ENCODE measurements at places on chromosomes 2 and 18.

- peak overlapping the region; percentile 82 for H3K27ac ChIP-seq
- DNase-seq = peak; percentile 56
- H3K4me3 ChIP-seq = no peak overlapping the region
- H3K36me3 ChIP-seq = no peaks in the 10 kb centered on the region
- no peaks in the 10 kb centered on the region for H3K27me3 ChIP-seq
Measured at GRCh38 chr2:43158259-43158880, 68.0 kb downstream of the ZFP36L2 start.

- H3K27me3 ChIP-seq = no peaks in the 10 kb centered on the region
- H3K36me3 ChIP-seq = no peaks in the 10 kb centered on the region
- H3K4me3 ChIP-seq = no peak overlapping the region
- H3K27ac ChIP-seq = no peak overlapping the region
- peaks cover 26% of the 10 kb centered on the region for H3K4me1 ChIP-seq
Measured at GRCh38 chr2:236758406-236758805, 188.8 kb downstream of the ACKR3 start.

DNA sequence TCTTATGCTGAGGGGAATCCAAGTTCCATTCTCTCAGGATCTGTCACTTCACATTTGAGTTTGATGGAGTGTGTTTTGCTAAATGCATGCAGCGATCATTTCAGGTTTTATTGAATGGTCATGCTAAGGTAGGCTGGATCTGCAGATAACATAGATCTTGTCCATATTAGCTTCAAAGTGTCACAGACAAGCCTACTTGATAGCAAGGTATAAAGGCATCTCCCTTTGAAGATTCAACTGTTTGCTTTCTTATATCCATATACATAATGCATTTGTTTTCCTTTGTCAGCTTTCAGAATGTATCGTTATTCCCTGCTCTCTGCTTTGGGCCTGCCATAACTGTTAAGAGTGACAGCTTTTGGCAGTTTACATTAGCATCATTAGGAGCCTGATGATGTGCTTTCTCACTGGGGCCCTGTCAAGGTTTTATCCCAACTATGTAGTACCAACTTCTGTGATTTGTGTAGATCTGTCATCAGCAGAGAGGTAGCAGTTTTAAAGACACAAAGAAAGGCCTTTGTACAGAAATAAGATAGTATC is 604.3 kb upstream of the CDH7 start:
- H3K4me3 ChIP-seq = no peak overlapping the region
- H3K27ac ChIP-seq = no peak overlapping the region
- no peaks in the 10 kb centered on the region for H3K27me3 ChIP-seq

GRCh38 chr2:188964976-188965546 is 9.1 kb upstream of the COL3A1 start:
- H3K27ac ChIP-seq = no peak overlapping the region
- H3K4me1 ChIP-seq = no peaks in the 10 kb centered on the region
- H3K27me3 ChIP-seq = no peaks in the 10 kb centered on the region
- no peaks in the 10 kb centered on the region for H3K36me3 ChIP-seq
- DNase-seq = no peak

DNA sequence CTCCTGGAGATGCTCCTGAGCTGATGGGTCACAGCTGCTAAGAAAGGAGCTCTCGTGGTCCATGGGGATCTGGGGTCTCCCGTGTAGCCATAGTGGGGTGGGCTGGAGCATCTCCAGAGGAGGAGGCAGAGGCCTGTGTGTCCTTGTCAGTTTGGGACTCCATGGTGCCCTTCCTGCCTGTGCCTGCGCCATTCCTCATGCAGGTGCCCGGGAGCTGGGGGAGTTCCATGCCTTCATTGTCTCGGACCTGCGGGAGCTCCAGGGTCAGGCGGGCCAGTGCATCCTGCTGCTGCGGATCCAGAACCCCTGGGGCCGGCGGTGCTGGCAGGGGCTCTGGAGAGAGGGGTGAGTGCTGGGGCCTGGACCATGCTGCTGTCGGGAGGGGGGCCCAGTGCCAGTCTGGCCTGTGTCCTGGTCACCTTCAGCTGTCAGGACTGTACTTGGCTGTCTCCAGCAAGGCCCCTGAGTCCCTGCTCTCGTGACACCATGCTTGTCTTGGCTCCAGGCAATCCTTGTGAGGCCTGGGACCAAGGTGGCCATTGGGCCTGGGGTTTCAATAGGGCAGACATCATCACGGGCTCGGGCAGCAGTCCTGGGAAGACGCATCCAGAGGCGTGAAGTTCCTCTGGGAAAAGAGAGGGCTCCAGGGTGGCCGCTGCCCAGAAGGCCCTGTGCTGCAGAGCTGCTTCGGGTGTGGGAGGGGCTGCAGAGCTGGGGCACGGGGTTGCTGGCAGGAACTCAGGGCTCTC is 7.3 kb downstream of the CAPN10 start:
- peaks cover 13% of the 10 kb centered on the region for H3K36me3 ChIP-seq
- no peaks in the 10 kb centered on the region for H3K27me3 ChIP-seq
- no peaks in the 10 kb centered on the region for H3K4me1 ChIP-seq
- DNase-seq = peak; percentile 1

GRCh38 chr18:79587226-79587741 is 92.3 kb upstream of the CTDP1 start:
- H3K4me1 ChIP-seq = peaks cover 11% of the 10 kb centered on the region
- no peaks in the 10 kb centered on the region for H3K36me3 ChIP-seq
- no peak overlapping the region for H3K4me3 ChIP-seq
- no peak overlapping the region for H3K27ac ChIP-seq

DNA sequence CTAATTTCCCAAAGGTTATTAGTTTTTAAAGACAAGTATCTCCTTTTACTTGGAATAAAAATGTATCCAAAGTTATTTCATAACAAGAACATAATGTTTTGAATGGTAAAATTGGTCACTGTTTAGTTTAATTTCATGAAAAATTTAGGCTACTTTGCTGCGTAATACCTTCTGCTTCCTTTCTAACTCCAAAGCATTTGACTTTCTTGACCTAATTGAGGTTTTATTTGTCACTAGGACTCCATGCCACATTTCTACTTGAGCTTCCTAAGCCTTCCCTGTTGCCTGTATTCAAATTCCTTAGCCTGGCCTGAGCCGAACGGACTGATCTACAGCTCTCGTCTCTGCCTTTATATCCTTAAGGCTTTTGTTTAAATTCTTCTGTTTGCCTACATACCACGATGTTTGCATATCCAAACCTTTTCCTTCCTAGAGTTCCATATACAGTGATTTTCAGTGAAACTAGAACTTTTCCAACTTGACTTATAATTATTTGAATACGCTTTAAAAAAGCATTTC is 25.1 kb downstream of the ARMC9 start:
- no peak overlapping the region for H3K4me3 ChIP-seq
- no peaks in the 10 kb centered on the region for H3K27me3 ChIP-seq
- no peaks in the 10 kb centered on the region for H3K36me3 ChIP-seq
- no peak for DNase-seq
- no peak overlapping the region for H3K27ac ChIP-seq

- no peaks in the 10 kb centered on the region for H3K4me1 ChIP-seq
- DNase-seq = peak; percentile 18
- no peaks in the 10 kb centered on the region for H3K36me3 ChIP-seq
- H3K27me3 ChIP-seq = no peaks in the 10 kb centered on the region
- H3K27ac ChIP-seq = no peak within 1 kb of the TSS
Measured at GRCh38 chr2:68365087-68365486, at the start of gene PLEK. PLEK (plus strand) TSS chr2:68365282; CDS start chr2:68365352, 70 bp downstream.

DNA sequence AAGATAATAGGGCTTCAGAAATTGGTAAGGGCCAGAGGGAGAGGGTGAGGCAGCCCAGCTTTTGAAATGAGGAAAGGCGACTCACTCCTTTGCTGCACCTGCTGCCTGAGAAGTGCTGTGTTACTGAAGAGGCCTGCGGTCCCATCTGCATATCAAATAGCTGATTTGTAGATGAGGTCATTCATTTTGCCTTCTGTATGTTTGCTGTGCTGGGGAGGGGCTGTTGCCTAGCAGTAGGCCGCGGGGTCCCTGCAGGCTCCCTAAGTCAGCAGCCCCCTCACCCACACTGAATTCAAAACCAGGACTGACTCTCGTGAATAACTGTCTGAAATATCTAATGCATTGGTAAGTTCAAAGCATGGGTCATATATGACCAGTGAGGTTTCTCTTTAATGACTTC is 377.2 kb downstream of the SOX11 start:
- H3K4me3 ChIP-seq = no peak overlapping the region
- no peak for DNase-seq
- no peak overlapping the region for H3K27ac ChIP-seq
- H3K27me3 ChIP-seq = no peaks in the 10 kb centered on the region
- peaks cover 13% of the 10 kb centered on the region for H3K4me1 ChIP-seq

- no peaks in the 10 kb centered on the region for H3K4me1 ChIP-seq
- no peak overlapping the region for H3K27ac ChIP-seq
- no peak for DNase-seq
- no peak overlapping the region for H3K4me3 ChIP-seq
- H3K27me3 ChIP-seq = no peaks in the 10 kb centered on the region
Measured at GRCh38 chr2:234447189-234447588, 49.7 kb downstream of the ARL4C start.

GRCh38 chr2:26316041-26316440 is 29.9 kb upstream of the SELENOI start:
- DNase-seq = no peak
- no peaks in the 10 kb centered on the region for H3K27me3 ChIP-seq
- H3K27ac ChIP-seq = no peak overlapping the region
- no peaks in the 10 kb centered on the region for H3K36me3 ChIP-seq
- no peaks in the 10 kb centered on the region for H3K4me1 ChIP-seq

DNA sequence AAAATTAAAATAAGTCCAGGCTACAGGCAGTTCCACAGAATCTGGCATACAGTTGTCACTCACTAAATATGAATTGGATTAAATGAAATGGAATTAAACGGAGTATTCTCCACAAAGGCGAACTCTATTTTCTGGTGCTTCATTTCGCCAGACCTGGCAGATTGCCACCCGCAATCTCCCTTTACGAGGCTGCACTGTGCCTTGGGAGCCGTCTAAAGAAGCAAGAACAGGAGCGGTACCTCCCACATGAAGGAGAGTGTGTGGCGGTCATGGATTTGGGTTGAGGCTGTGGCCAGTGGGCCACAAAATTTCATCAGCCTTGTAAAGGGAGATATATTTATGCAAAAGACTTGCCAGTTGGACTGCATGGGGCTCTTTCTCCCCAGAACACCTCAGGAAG is 151.0 kb downstream of the OSR1 start:
- no peak overlapping the region for H3K4me3 ChIP-seq
- DNase-seq = no peak
- no peak overlapping the region for H3K27ac ChIP-seq
- H3K27me3 ChIP-seq = no peaks in the 10 kb centered on the region

- no peak overlapping the region for H3K27ac ChIP-seq
- H3K36me3 ChIP-seq = no peaks in the 10 kb centered on the region
- no peak for DNase-seq
- H3K4me1 ChIP-seq = no peaks in the 10 kb centered on the region
Measured at GRCh38 chr2:74982577-74982976, 24.1 kb downstream of the POLE4 start.

DNA sequence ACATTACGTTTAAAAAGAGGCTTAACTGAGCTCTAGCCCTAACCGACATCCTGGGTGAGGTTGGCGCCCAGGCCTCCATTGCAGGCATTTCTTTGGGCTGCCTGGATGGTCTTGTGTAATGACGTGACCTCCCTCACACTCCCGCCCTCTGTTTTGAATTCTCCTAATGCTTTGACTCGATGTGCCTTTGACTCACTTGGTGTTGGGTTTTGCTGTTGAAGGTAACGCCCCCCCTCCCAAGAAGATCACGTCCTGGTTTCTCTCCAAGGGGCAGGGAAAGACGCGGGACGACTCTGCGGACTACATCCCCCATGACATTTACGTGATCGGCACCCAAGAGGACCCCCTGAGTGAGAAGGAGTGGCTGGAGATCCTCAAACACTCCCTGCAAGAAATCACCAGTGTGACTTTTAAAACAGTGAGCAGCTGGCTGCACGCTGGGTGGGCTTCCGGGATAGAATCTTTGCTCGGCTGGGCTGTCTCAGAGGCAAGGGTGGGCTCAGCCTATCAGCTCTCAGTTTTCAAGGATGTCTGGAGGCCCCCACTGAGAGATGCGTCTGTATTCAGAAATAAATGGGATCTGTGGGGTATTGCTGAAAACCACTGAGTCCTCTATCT is 87.9 kb upstream of the ATG16L1 start:
- no peak overlapping the region for H3K27ac ChIP-seq
- no peaks in the 10 kb centered on the region for H3K27me3 ChIP-seq
- H3K4me3 ChIP-seq = no peak overlapping the region
- no peaks in the 10 kb centered on the region for H3K4me1 ChIP-seq
- no peak for DNase-seq

GRCh38 chr2:61426267-61426897 is 44.5 kb downstream of the USP34 start:
- no peaks in the 10 kb centered on the region for H3K36me3 ChIP-seq
- no peak overlapping the region for H3K4me3 ChIP-seq
- peak; percentile 30 for DNase-seq
- H3K27ac ChIP-seq = no peak overlapping the region
- peaks cover 9% of the 10 kb centered on the region for H3K4me1 ChIP-seq

- no peaks in the 10 kb centered on the region for H3K4me1 ChIP-seq
- no peaks in the 10 kb centered on the region for H3K36me3 ChIP-seq
- no peak overlapping the region for H3K27ac ChIP-seq
- peaks cover 34% of the 10 kb centered on the region for H3K27me3 ChIP-seq
- no peak overlapping the region for H3K4me3 ChIP-seq
Measured at GRCh38 chr2:161430386-161430785, 14.3 kb downstream of the TBR1 start.

- H3K27me3 ChIP-seq = no peaks in the 10 kb centered on the region
- no peak overlapping the region for H3K27ac ChIP-seq
- no peak overlapping the region for H3K4me3 ChIP-seq
- H3K36me3 ChIP-seq = no peaks in the 10 kb centered on the region
Measured at GRCh38 chr2:239202343-239202742, 198.5 kb downstream of the HDAC4 start.

DNA sequence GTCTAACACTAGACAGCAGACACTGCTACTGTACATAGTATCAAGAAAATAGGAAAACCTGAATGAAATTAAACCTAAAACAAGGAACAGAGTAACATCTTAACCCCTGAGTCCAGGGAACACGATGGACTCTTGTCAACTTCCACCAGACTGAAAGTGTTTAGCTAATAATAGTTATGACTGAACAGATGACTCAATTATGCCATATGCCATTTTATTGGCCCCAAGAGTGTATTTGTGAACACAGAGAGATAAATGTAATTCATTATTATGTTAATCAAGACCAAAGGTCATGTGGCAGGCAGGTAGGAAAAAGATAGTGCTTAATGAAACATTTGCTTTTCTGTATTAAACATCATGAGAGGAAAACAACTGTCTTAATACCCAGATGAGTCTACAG is 58.0 kb downstream of the NYAP2 start:
- no peaks in the 10 kb centered on the region for H3K36me3 ChIP-seq
- no peak for DNase-seq
- H3K27ac ChIP-seq = no peak overlapping the region

DNA sequence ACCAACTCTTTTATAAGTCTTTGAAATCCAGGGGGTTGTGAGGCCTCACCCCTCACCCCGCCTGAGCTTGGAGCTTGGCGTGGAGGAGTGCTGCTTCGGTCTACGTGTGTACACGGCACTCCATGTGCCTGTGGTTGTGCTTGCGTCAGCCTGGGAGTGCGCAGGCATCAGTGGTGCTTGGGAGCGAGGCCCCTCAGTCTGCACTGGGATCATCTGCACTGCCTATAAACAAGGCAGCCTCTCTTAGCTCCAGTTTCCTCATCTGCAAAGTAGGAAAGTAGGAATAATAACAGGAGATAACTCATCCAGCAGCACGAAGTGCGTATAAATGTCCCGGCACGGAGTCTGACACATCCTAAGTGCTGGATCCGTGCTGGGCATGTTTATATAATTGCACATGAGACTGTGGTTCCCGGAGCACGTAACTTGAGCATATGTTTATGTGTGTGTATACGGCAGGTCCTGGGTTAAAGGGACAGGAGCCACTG is 1.2 kb downstream of the GYPC start:
- peaks cover 17% of the 10 kb centered on the region for H3K4me1 ChIP-seq

GRCh38 chr2:43183743-43184142 is 42.7 kb downstream of the ZFP36L2 start:
- H3K27me3 ChIP-seq = no peaks in the 10 kb centered on the region
- peaks cover 17% of the 10 kb centered on the region for H3K4me1 ChIP-seq
- H3K4me3 ChIP-seq = no peak overlapping the region
- no peaks in the 10 kb centered on the region for H3K36me3 ChIP-seq
